NCI-H1105 treated with DMSO at 0.1 percent for 48 hours (cell line): ENCODE measurements at places on chromosomes 13 and 19.

DNA sequence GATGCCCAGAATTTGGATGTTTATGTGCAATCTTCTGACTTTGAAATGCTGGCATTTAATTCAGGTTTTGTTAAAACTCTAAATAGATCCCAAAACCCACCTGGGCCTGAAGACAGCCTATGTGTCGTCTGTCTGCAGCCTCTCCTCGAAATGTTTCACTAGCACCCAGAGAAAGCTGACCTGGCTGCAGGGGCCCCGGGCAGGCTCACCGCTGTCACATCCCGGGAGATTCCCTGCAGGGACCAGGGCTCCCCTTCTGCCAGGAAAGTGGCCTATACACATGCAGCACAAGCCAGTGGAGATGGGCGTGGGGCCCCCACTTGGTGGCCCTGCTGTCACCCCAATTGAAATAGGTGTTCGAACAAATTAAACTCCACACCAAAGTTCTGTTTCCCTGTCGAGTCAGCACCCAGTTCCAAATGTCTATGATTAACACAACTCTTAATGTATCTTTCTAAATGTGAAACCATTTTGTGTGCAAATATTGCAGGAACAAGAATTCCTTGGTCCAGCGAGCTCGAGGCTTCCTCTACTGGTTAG is 145.8 kb upstream of the ZNF507 start:
- DNase-seq: no peak

DNA sequence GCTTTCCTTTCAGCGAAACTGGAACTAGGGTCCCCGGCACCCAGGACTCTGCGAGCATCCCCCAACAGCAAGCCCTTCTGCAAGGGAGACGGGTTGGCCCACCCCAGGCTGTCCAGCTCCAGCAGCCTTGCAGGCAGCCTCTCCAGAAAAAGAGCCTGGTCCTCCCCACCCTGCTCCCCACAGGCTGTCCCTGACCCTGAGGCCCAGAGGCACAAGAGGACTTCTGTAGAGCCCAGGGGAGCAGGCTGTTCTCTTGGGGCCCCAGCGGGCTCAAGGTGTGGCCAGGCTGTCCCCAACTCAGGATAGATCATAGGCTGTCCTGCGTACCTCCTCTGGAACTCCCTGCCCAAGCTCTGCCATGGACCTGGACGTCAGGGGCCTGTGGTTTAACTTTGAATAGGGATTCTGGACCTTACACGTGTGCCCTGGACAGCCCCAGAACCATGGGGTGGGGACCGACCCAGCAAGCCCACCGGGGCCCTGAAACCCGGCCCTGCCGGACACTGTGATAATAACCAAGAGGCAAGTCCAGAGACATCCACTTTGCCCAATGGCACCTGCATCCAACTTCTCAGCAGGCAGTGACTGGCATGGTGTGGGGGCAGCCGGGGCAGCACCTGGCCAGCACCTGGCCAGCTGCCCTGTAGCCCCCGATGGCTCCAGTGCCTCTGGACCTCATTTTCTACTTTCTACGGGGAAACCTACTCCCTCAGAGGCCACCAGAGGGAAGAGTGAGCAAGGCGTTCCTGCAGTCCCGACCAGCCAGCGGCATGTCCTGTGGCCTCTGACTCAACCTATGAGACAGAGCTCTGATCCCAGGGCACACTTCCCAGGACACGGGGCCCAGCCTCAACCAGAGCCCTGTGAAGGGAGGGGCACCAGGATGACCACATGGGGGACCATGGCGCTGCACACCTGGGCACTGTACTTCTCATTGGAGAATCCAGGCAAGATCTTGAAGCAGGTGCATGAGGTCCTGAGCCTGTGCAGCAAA is 50.9 kb upstream of the TPM4 start:
- no peak for DNase-seq

- no peak for DNase-seq
Observed at GRCh38 chr19:17681505-17682125, 6.5 kb downstream of the UNC13A start.

DNA sequence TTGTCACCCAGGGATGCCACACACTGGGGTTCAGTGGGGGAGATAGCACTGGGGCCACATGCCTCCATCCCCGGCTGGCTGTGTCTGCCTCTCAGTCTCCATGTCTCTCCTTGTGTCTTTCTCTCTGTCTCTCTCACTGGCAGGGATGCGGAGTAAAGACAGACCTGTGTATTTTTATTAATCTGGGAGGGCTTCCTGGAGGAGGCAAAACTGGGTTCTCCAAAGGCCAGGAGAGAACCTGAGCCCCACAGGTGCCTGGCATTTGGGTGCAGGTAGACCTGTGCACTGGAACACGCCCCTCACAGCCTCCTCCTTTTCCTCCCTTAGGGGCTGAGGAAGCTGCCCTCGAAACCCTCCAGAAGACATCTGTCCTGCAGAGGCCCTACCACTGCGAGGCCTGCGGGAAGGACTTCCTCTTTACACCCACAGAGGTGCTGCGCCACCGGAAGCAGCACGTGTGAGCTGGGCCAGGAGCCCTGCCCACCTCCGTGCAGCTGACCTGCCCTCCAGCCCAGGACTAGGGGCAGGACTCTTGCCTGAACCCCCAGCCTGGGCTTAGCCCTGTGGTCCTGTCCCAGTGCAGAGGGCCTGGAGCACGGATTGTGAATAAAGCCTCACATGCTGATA is 32.7 kb downstream of the DHX34 start:
- no peak for DNase-seq

DNA sequence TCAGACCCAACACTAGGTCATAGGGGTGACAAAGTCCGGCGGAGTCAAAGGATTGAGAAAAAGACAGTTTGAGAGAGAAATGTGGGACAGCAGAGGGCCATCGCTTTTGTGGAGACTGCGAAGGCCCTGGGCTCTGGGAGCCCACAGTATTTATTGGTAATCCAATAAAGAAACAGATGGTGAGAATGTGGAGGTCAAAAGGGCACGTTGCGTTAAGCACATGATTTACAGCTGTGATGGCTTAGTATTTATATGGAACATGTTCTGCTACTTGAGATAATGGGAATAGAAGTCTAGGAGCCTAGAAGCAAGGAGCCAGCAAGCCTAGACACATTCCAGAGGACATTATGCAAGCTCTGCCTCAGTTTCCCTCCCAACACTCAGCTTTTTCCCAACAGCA is 2521.1 kb downstream of the PCDH9 start:
- DNase-seq: no peak

- DNase-seq: no peak
Observed at GRCh38 chr13:23087880-23088279, 92.9 kb upstream of the SGCG start.

- DNase-seq: no peak
Observed at GRCh38 chr13:96403241-96403640, 313.3 kb downstream of the HS6ST3 start.
